ENCODE measurements at places on chromosomes 2 and 18.

- no peak for DNase-seq
Measured at GRCh38 chr2:82268446-82268845, 1963.9 kb upstream of the LRRTM1 start.

- no peak for DNase-seq
Measured at GRCh38 chr2:221851531-221852045, 279.5 kb upstream of the EPHA4 start.

DNA sequence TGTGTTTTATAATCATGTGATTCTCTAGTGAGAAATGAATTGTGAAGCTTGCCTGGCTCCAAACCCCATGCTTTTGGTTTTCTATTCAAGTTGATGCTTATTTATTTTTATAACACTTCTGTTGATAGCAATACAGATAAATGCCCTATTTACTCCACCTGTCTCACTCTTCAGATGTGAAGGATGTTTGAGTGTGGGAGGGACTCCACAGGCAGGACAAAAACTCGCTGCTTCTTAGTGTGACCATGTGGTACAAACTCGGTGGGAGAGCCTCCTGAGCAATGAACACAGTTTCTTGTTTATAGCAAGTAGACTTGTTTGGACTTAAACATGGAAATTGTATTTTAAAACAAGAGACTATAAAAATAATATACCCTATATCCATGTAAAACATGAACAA, 219.7 kb downstream of the GULP1 start:
- no peak for DNase-seq

- no peak for DNase-seq
Measured at GRCh38 chr2:226228080-226228479, 571.5 kb downstream of the IRS1 start.

DNA sequence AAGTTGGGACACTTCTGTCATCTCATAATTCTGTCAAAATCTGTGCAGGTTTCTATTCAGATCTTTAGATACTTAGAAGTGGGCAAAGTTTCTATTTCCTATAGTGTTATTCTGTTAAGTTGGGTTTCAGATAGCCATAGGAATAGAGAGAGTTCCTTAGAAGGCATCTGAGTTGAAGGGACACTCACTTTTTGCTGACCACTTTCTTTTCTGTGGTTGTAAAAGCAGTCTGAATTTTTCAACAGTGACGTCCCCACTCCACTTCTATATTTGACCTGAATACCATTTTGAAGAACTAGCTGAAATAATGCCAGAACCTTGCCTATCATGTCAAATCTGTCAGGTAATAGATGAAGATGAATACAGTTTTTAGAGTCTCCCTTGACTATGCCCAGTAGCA, 267.3 kb downstream of the SPAG16 start:
- DNase-seq: no peak

- no peak for DNase-seq
Measured at GRCh38 chr2:205771666-205772065, 89.4 kb downstream of the NRP2 start.

DNA sequence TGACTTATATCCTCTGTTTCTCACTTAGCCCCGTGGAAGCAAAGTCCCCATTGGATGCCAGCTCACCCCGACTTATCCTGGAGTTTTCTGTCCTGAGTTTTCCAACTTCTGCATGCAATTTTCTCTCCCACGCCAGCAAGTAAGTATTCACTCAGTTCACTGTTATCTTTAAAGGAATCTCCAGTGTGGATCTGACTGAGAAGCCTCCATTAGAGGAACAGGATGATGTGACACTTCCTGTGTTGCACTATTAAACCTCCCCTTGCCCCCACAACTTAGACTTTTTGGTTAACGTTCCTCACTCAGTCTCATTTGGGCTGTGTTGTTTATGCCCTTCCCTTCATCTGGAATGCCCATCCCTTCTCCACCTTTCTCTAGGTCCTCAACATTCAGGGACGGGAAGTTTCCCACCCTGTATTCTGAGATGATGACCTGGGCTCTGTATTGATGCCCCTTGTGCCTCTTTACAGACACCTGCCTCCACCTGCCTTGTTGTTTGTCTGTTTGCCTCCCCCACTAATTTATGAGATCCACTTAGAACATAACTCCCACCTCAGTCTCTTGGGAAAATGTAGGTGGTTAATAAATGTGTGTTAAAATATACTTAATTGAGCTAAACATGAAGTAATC, 536.1 kb upstream of the RAB6C start:
- no peak for DNase-seq

- DNase-seq: no peak
Measured at GRCh38 chr2:67806816-67807215, 256.0 kb downstream of the C1D start.

- DNase-seq: no peak
Measured at GRCh38 chr2:231399853-231400680, 4.6 kb downstream of the B3GNT7 start.

DNA sequence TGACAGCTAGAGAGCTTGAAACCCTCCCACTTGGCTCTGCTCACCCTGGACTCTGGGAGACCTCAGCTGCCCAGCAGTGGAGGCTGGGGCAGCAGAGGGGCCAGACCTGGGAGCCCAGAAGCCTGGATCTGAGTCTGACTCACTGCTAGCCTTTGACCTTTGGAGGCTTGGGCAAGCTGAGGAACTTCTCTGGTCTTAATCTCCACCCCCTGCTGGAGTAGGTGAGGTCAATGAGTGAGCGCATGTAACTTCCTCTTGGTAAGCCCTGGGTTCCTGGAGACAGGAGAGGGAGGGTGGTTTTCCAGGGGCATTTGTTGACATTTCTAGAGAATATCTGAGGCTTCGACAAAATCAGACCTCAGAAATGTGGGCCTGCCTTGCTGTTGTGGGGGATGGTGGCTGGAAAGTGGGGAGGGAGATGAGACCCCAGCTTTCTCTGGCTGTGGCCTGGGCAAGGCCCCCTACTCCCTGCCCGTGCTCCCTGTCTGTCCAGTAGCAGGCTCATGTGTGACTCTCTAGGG, 73.0 kb upstream of the YWHAQ start:
- DNase-seq: no peak

Data from stimulated activated CD4-positive, alpha-beta T cell treated with anti-CD3 and anti-CD28 coated beads, Interleukin-2, amount 100 ng/mL, for 24 hours (primary cell).